Activated CD4-positive, alpha-beta T cell treated with anti-CD3 and anti-CD28 coated beads, Interleukin-2, amount 50 U/mL, for 4 hours (primary cell): ENCODE measurements at places on chromosomes 4 and X.

DNA sequence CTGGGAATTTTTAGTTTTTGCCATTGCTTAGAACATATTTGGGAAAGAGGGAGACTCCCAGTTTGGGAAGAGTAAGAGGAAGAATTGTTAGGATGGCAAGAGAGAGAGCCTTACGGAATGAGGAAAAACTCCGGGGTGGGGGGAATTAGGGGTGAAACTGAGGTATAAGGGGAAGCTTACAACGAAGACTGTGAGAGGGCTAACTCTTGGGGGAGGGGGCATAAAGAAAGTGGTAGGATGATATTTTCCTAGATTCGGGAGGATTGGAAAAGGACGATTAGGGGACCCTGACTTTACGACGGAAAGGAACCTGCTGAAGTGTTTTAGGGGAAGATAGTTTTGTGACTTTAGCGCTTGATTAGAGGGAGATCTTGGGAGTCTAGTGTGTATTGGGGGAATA lies 86.2 kb upstream of the HPRT1 start:
- DNase-seq = no peak

DNA sequence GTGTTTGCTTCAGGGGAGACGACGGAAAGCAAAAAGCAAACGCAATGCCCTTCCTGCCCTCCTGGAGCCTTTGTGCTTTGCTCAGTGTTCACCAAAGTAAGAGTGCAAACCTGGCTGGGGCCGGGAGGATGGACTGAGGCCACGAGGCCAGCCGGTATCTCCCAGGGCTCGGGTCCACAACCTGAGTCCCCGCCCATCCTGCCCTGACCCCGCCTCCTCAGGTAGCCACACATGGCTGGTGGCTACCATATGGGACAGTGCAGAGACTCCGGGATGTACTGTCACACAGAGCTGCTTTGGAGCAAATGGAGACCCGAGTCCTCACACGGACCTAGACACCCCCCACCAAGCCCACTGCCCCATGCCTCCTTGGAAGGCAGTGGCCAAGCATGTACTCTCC lies 4.8 kb downstream of the ATP2B3 start:
- no peak for DNase-seq

GRCh38 chrX:106401965-106402559 lies 209.7 kb upstream of the RADX start:
- DNase-seq = no peak

DNA sequence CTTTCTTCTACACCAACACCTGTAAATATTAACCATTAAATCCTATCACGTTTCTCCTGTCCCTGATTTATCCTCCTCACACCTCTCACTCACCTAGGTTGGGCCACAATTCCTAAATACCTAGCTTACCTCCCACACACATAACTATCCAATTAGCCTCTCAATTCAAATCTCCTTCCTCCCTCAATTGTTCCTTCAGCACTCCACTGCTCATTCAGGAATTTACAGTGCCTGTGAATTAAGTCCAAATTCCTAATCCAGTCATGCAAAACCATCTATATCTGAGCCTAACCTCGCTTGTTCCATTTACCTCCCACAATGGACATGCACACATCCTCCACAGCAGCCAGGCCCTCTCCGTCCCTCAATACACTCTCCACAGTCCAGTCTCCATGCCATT lies 17.5 kb downstream of the ANXA5 start:
- DNase-seq = no peak

GRCh38 chr4:84495794-84496261 lies 3.3 kb downstream of the NKX6-1 start:
- DNase-seq = no peak

- no peak for DNase-seq
These were observed 64.5 kb downstream of the ANXA3 start for GRCh38 chr4:78616046-78616498.

DNA sequence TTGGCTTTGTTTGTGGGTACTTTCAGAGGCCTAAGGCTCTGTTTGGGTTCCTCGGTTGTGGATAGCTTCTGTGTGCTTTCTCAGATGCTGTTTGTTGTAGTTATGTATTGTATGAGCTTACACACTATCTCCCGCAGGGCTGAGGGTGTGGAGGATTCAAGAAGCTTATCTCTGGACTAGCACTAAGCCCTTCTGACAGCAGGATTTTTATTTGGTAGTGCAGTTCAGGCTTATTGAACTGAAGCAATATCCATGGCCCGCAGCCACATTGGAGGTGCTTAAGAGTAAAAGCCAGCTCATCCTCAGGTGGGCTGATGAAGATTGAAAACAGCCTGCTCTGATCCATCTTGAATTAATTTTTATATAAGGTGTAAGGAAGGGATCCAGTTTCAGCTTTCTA lies 128.2 kb downstream of the RASGEF1B start:
- DNase-seq = no peak

- DNase-seq = no peak
These were observed 58.6 kb upstream of the ETNPPL start for GRCh38 chr4:108821351-108821930.

DNA sequence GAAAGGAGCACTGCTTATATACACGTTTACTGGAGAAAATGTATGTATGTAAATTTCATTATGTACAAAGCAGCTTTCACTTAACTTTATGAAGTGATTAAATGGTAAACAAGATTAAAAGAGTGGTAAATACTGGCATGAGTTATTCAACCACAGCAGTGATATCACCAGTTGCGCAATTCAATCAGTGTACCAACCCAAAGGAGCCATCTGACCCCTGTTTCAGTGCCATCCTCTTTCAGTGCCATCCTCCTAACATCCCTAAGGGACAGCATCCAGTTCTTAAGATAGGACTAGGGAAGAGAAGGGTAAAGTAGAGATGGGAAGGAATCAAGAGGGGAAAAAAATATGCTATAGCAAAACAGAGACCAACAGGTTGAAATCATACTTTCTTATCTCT lies 16.2 kb downstream of the HPF1 start:
- DNase-seq = no peak

GRCh38 chr4:172818901-172819300 lies 349.7 kb upstream of the GALNT7 start:
- DNase-seq = no peak

DNA sequence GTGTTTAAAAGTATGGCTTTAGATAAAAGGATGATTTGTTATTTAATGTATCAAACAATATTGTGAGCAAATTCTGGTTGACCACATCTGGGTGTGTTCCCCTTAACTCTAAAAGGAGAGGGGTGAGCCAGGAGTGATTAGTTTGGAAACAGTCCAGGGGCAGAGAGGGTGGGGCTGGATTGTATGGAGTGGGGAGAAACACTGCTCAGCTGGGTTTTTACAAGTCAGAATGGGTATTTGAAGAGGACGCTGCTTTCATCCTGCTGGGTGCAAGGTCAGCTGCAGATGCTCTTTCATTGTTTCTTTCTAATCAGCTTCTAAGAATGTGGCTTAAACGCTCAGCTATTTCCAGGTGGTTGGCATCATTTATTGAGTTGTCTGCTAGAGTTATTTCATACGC lies 82.8 kb upstream of the LIMCH1 start:
- no peak for DNase-seq

DNA sequence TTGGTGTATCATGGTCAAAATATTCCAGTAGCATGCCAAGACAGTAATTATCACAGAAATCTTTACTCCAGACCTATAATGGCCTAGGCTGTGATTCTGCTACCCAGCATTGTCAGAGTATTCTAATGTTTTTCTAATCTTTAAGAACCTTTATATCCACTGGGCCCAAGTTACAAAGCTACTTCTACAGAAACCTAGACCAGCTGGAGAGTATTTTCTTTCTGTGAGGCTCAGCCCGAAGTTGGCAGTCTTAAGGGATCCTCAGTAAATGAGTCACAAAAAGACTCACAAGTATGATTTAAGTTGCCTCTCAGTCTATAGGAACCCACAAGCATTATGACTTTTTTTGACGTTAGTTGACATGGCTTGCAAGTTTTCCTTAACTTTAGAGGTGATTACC lies 638.5 kb upstream of the FAM241A start:
- no peak for DNase-seq

GRCh38 chr4:14272206-14272605 lies 644.7 kb upstream of the BOD1L1 start:
- no peak for DNase-seq

DNA sequence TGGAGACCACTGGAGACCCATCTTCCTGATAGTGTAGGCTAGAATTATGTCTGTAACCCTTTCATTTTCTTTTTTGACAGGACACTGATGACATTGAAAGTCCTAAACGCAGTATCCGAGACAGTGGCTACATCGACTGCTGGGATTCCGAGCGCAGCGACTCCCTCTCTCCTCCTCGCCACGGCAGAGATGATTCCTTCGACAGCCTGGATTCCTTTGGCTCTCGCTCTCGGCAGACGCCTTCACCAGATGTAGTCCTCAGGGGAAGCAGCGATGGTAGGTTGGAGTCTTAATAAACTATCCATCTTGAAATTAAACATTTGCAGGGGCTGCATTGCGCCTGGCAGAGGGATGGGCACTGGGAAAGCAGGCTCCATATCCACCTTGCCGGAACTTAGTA lies 75.4 kb downstream of the LIMCH1 start:
- no peak for DNase-seq

DNA sequence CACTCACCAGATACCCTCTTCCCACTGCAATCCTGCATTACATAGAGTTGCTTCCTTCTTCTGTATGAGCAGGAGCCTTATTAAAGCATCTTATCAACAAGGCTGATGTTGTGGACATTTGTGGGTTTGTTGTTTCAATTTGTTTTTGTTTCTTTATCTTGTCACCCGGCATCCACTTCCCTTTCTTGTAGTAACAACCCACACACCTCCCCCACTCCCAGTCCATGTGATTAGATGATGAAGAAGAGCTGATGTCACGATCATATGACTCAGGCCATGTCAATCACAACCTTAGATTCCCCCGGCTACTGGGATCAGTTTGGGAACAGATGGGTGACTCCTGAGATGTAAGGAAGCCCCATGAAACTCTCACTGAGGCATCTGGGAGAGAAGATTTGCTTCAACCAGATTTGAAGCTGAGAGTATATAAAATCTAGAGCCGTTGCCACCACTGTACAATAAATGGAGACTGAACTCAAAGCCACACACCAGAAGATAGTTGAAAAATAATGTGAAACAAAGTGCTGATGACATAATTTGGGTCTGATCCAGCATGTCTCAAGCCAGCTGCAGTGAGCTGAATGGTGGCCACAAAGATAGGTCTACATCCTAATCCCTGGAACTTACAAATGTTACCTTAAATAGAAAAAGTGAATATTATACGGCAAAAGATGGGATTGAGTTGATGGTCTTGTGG lies 34.1 kb upstream of the SRD5A3 start:
- DNase-seq = no peak

- no peak for DNase-seq
These were observed 401.0 kb downstream of the FSTL5 start for GRCh38 chr4:161762796-161763195.

GRCh38 chr4:15186149-15186548 lies 183.9 kb downstream of the CPEB2 start:
- DNase-seq = no peak

- no peak for DNase-seq
These were observed 140.2 kb upstream of the PJA1 start for GRCh38 chrX:69305333-69306062.

- DNase-seq = no peak
These were observed 704.4 kb upstream of the AMOT start for GRCh38 chrX:113545040-113545439.

- DNase-seq = peak; percentile 31
These were observed 10.9 kb downstream of the DCK start for GRCh38 chr4:71004281-71004851.

DNA sequence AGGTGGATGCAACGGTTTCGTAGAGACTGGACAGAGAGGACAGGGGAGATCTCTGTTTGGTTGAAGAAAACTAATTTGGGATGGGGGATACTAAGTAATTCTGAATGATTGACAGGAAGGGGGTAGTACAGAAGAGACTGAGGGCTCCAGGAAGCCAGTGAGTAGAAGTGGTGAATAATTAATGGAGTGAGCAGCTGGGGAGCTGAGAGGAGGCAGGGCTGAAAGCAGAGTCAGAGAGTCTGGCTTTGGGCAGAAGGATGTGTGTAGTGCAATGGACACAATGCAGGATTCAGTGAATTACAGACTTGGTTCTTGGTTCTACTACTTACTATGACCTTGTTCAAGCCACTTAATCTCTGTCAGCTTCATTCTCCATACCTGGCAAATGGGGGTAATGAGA lies 161.7 kb downstream of the RBMX2 start:
- no peak for DNase-seq

DNA sequence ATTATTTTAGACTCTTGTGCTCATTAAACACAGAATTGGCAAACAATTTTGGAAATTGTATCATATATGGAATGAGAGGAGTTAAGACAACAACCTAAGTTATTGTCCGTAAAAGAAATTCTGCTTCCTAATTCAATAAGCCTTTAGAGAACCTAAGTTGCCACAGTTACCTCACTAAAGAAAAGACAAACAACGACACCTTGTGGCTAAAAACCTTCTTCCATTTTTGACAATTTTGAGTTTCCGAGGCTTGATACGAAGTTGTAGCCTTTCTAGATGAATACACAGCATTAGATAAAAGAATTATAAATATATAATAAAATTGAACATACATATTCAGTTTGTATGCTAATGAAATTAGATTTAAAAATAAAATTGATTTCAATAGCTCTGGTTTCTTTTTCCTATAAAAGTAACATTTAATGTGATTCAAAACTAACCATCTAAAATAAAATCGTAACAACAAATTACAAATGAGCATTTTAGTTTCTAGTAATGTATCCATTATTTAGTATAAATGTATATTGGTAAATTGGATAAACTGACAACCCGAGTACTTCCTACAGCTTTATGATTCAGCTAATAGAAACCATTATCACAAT lies 275.1 kb downstream of the GPM6A start:
- no peak for DNase-seq

DNA sequence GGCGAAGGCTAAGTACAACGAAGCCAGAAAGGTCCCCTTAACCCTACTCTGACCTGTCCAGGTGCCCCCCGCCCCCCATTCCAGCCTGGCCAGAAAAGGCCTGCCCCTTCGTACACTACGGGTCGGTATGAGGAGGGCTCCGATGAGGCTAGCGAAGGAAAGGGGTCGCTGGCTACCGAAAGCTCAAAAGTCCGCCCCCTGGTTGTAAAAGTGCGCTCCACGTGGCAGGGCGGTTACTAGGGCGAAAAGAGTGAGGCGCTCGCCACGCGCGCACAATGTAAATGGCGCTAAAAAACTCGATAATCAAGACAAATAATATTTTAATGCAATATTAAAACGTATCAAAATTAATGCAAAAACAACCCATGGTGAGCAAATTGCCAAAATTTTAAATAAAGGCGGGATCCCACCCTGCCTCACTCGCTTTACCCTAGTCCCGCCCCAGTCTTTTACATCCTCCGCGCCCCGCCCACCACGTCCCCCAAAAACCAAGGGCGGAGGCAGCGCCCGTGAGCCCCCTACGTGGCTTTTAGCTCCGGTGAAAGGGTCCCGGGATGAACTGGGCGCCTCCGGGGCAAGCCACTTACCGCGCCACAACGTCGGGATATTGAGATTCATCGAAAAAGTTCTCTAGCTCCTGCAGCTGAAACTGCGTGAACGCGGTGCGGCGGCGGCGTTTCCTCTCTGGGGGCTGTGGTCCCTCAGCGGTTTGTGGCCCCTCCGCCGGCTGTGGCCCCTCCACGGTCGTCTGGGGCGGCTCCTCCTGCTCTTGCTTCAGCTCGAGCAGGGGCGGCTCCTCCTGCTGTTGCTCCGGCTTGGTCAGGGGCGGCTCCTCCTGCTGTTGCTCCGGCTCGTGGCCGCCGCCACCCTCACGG lies 929 bp downstream of the ESX1 start:
- no peak for DNase-seq

- no peak for DNase-seq
These were observed 2184.4 kb upstream of the TENM3 start for GRCh38 chr4:180058691-180059215.

- DNase-seq = no peak
These were observed 1024.0 kb upstream of the SLIT2 start for GRCh38 chr4:19227701-19228100.

- DNase-seq = no peak
These were observed 4.5 kb downstream of the HHIP start for GRCh38 chr4:144650311-144651005.
